Activated CD8-positive, alpha-beta memory T cell treated with anti-CD3 and anti-CD28 coated beads, Interleukin-2, amount 10 ng/mL, durations not matched to agents 7 days and 5 days (primary cell): ENCODE measurements at places on chromosomes 13 and 19. TPM values are rescaled to one million over a fixed set of nuclear protein-coding genes. Genes with fewer than 3 reads are reported as not detected.
A peak's percentile ranks its signal among the peaks of the same experiment; 100 is the strongest.

- DNase-seq: no peak
Measured at GRCh38 chr13:51223560-51224270, 1.5 kb downstream of the FAM124A start.

GRCh38 chr13:40287428-40287827 is 379.0 kb downstream of the FOXO1 start:
- DNase-seq: no peak

GRCh38 chr13:102280366-102280765 is 121.5 kb downstream of the FGF14 start:
- no peak for DNase-seq

- peak; percentile 84 for DNase-seq
Measured at GRCh38 chr19:49436381-49437017, 4.8 kb downstream of the SLC17A7 start.

- DNase-seq: no peak
Measured at GRCh38 chr13:20960663-20961309, 58.2 kb upstream of the XPO4 start.

DNA sequence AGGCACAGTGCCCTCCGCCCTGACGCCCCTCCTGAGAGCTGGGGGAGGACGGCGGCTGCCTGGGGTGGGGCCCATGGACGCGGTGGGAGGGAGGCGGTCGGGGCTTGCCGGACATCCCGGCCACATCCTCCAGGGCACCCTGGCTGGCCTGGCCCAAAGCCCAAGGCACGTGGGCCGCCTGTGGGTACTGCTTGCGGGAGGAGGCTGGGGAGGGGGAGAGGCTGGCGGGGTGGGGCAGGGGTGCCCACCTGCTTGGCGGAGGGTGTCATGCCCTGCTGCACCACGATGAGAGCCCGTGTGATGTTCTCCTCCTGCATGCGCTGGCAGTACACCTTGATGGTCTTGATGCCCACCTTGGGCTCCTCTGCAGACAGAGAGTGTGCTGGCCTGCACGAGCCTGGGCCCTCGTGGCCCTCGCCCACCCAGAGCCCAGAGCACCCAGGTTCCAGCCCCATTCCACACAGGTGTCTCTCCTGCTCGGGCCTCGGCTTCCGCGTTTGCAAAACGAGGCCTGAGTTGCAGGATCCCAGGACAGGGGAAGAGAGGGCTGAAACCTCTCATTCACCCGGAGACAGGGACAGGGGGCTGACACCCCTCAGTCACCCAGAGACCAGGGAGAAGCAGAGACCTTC is 3.5 kb downstream of the POLR2E start:
- no peak for DNase-seq

- no peak for DNase-seq
Measured at GRCh38 chr13:105762096-105762495, 773.4 kb downstream of the EFNB2 start.

- no peak for DNase-seq
Measured at GRCh38 chr19:55075371-55075998, at the start of gene EPS8L1. Gene EPS8L1 (plus strand): TSS chr19:55075869. CDS start chr19:55076445, 576 bp downstream.

The ZNF329 gene
- 4.0 TPM for total RNA-seq

GRCh38 chr13:40682449-40683240 is 16.2 kb upstream of the FOXO1 start:
- no peak for DNase-seq

- no peak for DNase-seq
Measured at GRCh38 chr19:34960940-34961679, 2.9 kb downstream of the ZNF792 start.

DNA sequence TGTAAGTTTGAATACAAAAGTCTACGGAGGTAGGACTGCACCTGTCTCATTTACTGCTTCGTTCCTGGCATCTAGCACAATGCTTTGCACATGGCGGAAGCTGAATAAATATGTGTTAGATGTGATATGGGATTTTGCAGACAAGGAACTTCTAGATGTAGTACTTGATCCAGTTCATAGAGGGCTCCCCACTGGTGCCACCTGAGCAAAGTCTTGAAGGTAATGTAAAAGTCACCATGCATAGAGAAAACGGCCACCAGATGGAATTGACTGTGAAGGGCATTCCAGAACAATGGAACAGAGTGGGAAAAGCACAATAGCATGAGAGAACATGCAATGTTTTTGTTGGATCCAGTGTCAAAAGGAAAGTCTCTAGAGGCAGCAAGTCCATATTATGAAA is 209.3 kb downstream of the HS6ST3 start:
- no peak for DNase-seq

The SHD gene
- total RNA-seq: not detected

DNA sequence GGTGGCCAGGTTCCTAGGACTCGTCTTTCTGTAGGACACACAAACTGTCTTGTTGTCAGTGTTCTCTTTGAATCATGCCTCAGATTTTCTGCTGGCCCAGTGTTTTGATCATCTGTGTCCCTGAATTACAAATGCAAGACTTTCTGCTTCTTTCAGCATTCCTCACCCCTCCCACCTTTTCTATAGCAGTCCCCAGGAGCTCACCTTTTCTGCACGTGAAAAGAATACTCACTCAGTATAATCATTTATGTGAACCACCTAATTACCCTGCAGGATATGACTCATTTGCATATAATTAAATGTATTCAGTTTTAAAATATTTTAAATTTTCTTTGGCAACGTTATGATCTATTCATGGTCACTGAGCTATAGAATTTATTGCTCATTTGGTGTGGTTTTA is 389.2 kb downstream of the ITGBL1 start:
- no peak for DNase-seq

- no peak for DNase-seq
Measured at GRCh38 chr13:40680659-40681323, 14.3 kb upstream of the FOXO1 start.

DNA sequence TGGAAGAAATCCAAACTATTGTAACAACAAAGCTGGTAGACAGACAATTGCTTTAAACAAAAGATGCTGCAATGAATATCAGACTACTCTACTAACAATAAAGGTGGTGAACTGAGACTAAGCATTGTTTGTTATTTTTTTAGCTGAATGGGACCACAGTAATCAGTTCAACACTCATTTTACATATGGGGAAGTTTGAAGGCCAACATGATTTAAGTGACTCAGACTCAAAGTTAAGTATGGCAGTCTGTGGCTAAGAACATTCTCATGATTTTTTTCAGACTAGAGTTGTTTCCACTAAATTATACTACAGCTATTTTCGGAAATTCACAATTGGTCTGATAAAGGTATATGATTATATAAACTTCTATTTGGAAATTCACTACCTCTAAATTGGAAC is 10.4 kb downstream of the EXOSC8 start:
- no peak for DNase-seq

The RNASEH2B gene
- 108 TPM for total RNA-seq

DNA sequence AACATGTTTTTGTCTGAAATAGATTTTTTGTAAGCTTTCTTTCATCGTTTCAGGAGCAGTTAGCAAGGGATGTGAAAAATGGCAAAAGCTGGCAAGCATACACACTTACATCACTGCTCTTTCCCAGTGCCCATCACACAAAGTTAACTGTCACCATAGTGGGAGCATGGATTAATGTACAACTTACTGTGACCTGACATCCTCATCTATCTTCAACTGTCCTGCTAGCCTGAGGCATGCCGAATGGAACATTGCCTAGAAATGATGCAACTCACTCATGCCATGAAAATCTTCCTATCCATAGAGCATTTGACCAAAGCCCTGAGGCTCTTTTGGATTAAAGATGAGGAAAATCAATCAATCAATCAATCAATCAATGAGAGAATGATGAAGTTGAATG is 491.7 kb upstream of the SLC10A2 start:
- no peak for DNase-seq

The DACH1 gene
- not detected for total RNA-seq

GRCh38 chr19:16678498-16678897 is 17.6 kb downstream of the TMEM38A start:
- DNase-seq: no peak

DNA sequence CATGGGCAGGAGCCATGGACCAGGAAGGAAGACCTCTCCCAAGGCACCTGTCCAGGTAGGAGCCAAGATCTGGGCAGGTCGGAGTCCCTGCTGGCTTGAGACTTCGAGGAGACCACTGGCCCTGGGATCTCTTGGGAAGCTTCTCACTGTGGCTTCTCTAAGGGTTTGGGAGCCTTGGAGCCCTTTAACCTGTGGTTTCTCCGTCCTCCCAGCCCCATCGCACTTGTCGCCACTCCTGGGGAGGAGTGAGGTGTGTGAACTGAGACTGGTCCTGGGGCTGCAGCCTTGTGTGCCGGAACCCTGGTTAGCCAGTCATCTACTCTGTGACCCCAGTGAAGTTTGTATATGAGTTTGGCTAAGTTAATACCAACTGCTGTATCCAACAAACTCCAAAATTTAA is 8.2 kb downstream of the ZNF805 start:
- DNase-seq: no peak

DNA sequence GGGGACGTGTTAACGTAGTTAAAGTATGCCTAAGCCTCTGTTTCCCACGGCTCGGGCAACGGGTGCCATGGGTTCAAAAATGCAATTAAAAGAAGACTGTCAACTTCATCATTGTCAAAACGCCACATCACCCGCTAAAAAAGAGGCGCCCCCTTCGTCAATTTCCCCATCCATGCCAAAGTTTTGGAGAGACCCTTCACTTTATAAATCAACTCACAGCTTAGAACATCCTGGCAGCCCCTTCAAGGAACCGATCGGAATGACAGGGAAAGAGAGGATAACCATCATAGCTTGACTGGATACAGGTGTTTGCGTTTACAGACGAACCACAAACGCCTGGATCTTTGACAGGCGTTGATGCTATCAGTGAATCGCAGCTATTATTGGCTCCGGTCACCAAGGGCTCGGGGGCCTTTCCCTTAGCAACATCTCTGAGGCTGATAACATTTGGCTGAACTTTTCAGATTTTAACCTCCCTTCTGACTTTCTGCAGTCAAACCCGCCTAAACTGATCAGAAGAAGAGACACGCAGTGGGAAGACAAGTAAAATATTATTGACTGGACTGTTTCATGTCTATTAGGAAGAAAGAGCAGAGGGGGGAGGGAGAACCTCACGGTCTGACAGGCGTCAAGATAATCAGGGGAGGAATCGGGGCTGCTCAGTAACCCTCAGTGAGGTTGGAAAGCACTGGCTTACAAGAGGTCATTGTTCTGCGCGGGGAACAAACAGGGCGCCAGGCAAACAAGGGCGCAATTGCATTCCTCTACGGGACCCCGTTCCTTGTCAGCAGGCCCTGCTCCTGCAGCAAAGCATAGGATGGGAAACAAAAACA is 322.5 kb upstream of the ZNF507 start:
- DNase-seq: no peak

The SLC25A41 gene
- 0.52 TPM for total RNA-seq

DNA sequence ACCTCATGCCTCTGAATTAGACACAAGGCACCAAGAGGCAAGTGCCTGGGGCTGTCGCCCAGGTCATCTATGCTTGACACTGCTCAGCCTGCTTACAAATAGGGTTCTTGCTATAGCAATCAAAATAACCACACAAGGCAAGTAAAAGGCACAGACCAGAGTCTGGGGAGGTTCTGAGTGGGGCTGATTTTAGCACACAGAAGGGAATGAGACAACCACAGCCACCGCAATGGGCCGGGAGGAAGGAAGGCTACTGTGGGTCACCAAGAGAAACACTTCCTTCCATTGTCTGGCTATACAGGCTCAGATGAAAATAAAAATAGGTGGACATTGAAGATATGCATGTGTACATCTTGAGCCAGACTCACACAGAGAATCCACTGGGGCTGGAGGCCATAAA is 159.1 kb downstream of the DLEU7 start:
- no peak for DNase-seq

The KIR3DL1 gene
- total RNA-seq: 0.28 TPM

The PTH2 gene
- not detected for total RNA-seq

DNA sequence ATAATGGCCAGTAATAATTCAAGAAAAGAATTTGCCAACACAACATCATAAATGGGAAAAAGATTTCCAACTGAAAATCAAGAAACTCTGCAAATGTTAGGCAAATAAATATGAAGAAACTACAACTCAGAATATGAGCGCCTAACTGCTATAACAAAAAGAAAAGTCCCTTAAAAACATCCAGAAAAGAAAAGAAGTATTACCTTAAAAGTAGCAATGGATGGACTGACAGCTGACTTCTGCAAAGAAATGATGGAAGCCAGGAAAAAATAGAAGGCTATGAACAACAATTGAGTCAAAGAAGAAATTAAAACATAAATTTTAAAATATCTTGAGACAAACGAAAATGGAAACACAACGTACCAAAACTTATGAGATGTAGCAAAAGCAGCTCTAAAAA is 482.3 kb upstream of the ZNF507 start:
- no peak for DNase-seq

The CRLF1 gene
- total RNA-seq: not detected

GRCh38 chr19:40650749-40651305 is 39.6 kb downstream of the NUMBL start:
- DNase-seq: no peak

DNA sequence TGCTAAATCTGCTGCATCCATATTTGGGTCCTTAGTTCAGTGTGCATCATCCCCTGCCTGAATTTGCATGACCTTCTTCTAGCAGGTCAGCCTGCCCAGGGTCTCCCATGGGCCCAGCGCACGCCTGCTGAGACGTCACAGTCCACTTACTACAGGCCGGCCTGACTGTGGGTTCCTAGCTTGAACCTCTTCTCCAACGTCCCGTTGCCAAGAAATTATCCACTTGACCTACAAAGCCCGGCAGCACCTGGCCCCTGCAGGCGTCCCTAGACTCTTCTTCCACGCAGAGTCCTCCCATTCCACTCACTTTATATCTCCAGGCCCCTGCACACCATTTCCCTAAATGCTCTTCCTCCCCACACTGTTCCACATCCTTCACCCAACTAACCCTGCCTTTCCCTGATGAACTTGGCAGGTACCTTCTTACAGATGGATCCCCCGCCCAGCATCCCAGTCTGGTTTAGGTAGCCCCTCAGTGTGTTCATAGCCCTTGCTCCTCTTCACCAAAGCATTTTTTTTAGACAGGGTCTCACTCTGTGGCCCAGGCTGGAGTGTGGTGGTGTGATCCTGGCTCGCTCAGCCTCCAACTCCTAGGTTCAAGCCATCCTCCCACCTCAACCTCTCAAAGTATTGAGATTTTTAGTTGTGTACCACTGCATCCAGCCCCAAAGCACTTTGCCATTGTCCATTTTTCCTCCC is 155.0 kb upstream of the SOX1 start:
- peak; percentile 11 for DNase-seq

- DNase-seq: no peak
Measured at GRCh38 chr19:15672580-15673175, at the start of gene CYP4F12. Gene CYP4F12 (plus strand): TSS chr19:15673087. CDS start chr19:15673530, 443 bp downstream.

The FLT3 gene
- total RNA-seq: not detected

- no peak for DNase-seq
Measured at GRCh38 chr13:97686594-97686993, 252.6 kb downstream of the RAP2A start.

DNA sequence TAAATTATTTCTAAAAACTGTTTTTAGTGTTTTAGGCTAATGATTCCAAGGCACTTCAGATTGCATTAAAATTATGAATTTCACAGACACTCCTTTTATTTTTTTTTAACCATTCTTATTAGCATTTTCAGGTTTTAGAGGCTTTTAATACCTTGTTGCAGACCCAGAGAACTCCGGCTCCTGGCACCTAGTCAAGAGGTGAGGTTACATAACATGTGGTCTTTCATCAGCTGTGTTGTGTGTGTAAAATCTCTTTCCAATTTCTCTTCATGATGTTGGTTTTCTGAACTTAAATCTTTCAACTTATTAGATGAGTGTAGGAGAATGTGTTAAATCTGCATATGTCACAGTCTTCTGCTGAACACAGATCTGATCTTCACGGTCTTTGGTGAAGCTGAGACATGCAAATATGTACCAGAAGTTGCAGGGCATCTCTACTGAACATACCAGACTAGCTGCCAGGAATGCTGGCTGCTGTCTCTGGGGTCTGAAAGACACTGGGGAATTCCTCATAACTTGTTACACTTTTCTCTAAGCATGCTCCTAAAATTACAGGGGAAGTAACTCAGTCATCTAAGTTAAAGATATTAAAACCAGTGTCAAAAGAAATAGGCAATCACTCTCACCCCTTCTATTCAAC is 1165.3 kb downstream of the EFNB2 start:
- DNase-seq: no peak
